ENCODE measurements at places on chromosomes 5 and 9.

GRCh38 chr9:78783743-78784142, 486.8 kb downstream of the PSAT1 start:
- DNase-seq: no peak

DNA sequence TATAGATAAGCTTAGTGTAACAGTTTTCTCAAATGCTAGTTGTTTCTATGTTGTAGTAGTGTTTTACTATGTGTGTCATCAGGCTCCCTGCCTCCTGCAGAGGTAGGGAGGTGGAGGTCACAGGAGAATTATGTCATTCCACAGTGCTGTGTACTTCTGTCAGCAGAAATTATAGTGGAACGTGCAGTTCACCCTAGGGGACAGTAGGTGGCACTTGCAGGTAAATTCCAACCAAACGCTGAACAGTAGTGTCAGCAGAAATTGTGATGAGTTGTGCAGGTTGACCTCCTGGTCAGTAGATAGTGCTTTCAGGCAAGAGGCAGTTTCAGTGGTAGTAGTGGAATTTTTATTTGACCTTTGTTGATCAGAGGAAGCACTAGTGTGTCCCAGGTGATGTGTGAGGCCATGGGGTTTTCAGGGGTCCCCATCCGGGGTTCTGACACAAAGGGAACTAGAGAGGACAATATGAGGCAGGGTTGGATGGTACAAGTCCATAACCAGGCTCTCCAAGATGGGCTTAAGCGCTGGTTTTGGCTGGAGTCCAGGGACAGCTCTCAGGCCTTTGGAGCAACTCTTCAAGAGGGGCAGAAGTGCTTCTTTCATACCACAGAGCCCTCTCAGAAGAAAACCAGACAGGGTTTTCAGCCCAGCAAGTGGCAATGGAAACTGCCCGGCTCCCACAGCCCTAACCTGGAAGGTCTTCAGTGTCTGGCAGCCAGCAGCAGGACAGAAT, 402.9 kb downstream of the CYLC2 start:
- DNase-seq: peak; percentile 21

DNA sequence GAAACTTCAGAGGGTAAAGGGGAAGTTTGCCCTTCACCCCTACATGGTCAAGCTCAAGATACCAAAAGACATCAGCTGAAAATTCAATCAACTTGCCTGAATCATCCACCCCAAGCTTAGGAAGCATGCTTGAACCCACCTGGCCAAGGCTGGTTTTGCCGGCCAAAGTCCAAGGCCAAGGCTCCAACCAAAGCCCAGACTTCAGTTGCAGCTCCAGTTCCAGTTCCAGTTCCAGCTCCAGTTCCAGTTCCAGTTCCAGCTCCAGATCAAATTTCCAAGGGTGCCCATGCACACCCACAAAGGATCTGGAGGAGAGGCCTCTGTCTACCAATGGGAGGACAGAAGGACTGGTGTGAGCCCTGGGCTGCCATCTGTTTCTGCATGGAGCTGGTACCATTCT, 4.6 kb upstream of the SERINC5 start:
- DNase-seq: no peak

DNA sequence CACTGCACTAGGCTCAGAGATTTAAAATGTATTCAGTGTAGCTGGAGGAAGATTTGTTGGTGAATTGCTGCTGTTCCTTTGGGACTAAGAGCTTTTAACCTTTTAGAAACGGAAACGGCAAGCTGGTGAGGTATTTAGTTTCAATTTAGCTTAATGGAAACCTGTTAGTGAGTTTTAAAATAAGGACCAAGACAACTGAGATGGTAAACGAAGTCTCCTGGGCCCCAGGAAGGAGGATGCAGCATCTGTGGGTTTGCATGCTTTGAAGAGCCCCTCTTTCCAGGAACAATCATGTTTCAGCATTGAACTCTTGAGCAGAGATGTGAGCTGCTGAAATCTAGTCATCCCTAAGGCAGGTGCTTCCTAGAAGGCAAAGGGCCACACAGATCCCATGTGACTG, 16.5 kb downstream of the DNAI1 start:
- DNase-seq: no peak

DNA sequence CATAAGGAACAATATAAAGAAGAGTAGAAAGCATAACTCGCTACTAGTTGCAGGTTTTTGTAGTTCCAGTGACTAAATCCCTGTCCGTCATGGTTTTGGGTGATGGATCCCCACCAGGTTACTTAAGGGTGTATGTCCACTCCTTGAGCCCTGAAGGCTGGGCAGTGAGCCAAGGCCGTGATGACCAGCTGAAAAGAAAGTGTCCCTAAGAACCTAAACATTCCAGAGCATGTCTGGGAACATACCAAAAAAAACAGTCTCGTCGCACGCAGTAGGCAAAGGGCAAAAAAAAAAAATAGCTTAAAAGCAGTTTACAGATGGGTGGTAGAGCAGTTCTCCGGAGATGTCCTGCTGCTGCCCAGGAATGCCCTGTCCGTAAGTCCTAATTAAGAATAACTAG, 21.4 kb upstream of the SNAPC3 start:
- DNase-seq: no peak

DNA sequence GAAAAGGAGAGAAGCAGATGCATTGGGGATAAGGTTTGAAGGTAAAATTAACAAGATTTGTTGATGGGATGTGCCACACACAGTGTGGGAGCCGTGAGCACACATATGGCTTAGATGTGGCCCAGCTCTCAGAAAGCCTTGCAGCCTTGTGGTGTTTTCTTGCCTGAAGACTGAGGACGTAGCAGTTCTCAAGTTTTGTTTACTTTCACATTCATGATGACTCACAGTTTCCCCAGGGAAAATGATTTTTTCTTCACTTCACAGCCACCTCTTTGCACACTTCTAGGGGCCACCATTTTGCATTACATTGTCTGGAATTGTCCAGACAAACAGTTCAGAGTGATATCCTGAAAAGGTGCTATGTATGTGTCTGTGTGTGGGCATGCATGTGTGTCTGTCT, 126.2 kb downstream of the BASP1 start:
- no peak for DNase-seq

DNA sequence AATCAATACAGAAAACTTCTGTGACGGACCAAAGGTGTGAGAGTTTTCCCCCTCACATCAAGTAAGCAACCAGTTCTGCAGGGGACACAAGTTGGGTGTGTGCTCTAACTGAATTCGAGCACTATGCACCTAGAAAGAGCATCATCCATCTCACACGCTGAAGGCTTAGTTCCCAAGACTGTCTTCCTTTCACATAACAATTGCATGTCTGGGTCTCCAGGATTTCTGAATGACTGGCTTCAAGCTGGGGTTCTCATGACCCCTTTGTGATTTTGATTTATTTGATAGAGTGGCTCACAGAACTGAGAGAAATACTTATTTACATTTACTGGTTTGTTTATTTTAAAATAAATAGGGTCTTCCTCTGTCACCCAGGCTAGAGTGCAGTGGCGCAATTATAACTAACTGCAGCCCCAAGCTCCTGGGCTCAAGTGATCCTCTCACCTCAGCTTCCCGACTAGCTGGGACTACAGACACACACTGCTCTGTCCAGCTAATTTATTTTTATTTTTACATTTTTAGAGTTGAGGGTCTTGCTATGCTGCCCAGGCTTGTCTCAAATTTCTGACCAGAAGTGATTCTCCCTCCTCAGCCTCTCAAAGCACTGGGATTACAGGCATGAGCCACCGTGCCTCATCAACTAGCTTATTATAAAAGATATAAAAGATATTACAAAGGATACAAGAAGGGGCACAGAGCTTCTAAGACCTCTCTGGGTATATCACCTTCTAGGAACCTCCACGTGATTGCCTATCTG, 316.7 kb upstream of the CDH12 start:
- no peak for DNase-seq

GRCh38 chr9:117462861-117463260, 48.0 kb upstream of the ASTN2 start:
- no peak for DNase-seq

- peak; percentile 86 for DNase-seq
Observed at GRCh38 chr9:94783102-94783682, 56.7 kb downstream of the AOPEP start.

DNA sequence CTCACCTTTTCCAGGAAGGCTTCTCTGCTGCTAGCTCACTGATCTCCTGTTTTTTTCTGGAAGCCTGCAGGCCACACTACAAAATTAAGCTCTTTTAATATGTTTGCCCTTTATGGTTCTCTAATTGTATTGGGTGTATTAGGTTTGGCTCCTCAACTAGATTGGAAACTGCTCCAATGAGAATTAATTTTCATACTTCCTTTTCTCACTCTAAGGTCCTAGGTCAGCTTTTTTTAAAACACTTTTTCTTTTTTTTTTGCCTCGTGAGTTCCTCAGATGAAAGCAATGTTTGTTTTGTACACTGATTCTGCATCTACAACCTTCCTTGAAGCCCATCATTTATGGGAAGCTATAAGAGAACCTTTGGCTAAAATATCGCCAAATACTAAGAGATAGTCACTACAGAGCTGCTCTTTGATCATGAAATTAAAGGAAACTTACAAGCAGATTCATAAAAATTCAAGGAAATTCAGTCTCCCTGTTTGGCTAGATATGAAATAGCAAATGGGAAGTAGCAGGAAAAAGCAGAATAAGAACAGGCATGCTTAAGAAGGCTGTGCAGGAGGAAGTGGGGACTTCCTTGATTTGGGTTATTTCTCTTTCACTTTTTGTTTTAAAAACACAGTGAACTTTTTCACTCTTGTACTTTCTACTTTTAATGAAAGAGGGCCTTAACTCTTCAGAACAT, 55.2 kb upstream of the FYB1 start:
- DNase-seq: no peak

DNA sequence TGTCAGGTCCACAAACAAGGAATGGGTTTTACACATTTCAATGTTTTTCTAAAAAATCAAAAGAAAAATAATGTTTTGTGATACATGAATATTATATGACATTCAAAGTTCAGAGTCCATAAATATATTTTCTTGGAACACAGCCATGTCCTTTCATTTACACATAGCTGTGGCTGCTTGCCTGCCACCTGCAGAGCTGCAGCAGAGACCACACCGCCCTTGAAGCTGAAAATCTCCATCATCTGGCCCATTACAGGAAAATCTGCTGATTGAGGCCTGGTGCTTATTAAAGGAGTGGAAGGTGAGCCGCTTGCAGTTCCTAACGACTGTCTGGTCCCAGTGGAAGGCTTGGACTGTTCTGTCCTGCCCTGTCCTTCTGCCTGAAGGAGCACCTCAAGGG, 232.6 kb upstream of the ADAMTS16 start:
- no peak for DNase-seq

DNA sequence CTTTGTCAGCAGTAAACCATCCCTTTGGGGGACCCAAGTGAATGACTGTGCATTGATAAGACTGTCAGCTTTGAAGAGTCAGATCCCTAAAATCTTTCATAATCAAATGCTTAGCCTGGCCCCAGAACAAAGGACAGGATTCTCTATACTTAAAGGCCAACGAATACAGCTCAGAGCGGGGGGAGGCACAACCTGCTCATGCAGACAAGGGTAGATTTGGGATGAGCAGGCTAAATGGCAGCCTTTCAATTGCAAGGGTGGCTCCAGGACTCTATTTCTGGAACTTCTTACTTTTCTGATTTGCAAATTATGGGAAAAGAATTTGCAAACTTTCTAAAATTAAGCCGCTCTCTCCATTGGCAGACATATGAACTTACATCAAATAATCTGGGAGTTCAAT, 66.4 kb downstream of the ELL2 start:
- DNase-seq: no peak

GRCh38 chr5:172721455-172722326, 49.3 kb downstream of the DUSP1 start:
- no peak for DNase-seq

GRCh38 chr5:51376509-51376908, 6.7 kb upstream of the ISL1 start:
- no peak for DNase-seq

- DNase-seq: no peak
Observed at GRCh38 chr5:132354381-132355139, 14.9 kb upstream of the SLC22A5 start.

GRCh38 chr5:180043377-180043776, 28.2 kb downstream of the RNF130 start:
- no peak for DNase-seq

GRCh38 chr5:89613222-89613956, 730.4 kb upstream of the MEF2C start:
- no peak for DNase-seq

DNA sequence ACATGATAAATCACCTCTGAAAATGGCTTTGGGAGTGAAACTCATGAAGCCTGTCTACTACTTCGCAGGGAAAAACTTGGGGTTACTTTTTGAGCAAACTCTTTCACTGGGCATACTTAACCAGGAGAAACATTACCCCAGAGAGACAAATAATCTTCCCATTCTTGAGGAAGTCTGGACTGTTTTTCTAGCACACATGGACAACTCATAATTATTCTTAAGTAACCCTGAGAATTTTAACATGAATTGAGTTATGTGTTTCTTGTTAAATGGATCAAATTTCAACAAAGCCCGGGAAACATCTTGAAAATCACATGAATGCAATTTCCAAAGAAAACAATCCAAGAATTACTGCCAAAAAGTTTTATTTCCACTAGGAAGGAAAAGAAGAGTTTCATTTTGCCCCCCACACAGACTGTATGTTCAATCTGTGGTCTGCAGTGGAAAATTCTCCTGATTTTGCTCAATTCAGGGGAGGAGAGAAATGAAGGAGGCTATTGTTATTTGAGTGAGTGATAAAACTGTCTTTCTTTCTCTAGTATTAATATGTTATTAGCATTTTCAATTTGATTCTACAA, 564.8 kb upstream of the CLINT1 start:
- DNase-seq: no peak

DNA sequence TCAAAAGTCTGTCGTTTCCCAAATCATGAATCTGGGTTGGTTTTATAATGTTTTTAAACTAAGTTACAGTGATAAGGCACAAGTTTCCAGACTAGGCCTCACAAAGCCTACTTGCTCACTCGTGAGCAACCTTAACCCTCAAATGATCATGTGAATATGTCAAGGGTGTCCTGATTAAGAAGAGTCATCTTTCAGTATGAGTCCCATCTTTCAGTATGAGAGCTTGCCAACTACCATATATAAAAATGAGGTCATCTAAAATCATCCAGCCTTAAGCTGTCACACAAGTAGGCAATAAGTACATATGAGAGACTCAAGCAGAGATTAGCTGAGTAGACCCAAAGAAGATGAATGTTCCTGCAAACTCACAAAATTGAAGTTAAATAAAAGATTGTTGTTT, 668.4 kb upstream of the FAM174A start:
- no peak for DNase-seq

GRCh38 chr9:36100532-36100931, 36.0 kb upstream of the GLIPR2 start:
- DNase-seq: no peak

- no peak for DNase-seq
Observed at GRCh38 chr5:168298949-168299348, 7.5 kb downstream of the WWC1 start.
